ENCODE measurements at places on chromosomes 7 and 10. TPM values are rescaled to one million over a fixed set of nuclear protein-coding genes. Genes with fewer than 3 reads are reported as not detected.

The GLI3 gene
- total RNA-seq, result 0.34 TPM

The TMEM176A gene
- total RNA-seq, result not detected

The CALCR gene
- total RNA-seq, result not detected

The BUD31 gene
- total RNA-seq, result 147 TPM

The NEURL1 gene
- total RNA-seq, result 0.20 TPM

The PON1 gene
- 0.28 TPM for total RNA-seq

The SUMF2 gene
- total RNA-seq, result 115 TPM

The C7orf57 gene
- 0.25 TPM for total RNA-seq

The MYH16 gene
- total RNA-seq, result 0.88 TPM

Measured in A549 treated with DMSO at 1 μM for 4 hours (cell line).